ENCODE measurements at places on chromosomes 11 and 22.
A peak's percentile ranks its signal among the peaks of the same experiment; 100 is the strongest.

DNA sequence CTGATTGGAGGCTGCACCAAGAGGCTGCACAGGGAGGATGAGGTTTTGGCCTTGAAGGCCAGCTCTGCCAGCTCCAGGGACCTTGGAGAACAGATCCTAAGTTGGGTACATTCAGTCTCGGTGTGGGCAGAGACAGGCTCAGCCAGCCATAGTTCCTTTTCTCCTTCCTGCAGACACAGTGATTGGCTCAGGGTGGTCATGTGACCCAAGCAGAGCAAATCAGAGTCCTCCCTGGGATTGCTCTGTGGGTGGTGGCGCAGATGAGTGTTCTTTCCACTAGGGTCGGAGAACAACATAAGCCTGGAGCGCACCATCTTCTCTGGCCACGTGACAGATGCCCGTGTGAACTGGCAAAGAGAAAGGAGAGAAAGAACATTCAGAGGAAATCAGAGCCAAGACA, 47.1 kb upstream of the CCND1 start:
- peak; percentile 10 for DNase-seq

- no peak for DNase-seq
Observed at GRCh38 chr11:96412761-96413381, 23.1 kb downstream of the JRKL start.

DNA sequence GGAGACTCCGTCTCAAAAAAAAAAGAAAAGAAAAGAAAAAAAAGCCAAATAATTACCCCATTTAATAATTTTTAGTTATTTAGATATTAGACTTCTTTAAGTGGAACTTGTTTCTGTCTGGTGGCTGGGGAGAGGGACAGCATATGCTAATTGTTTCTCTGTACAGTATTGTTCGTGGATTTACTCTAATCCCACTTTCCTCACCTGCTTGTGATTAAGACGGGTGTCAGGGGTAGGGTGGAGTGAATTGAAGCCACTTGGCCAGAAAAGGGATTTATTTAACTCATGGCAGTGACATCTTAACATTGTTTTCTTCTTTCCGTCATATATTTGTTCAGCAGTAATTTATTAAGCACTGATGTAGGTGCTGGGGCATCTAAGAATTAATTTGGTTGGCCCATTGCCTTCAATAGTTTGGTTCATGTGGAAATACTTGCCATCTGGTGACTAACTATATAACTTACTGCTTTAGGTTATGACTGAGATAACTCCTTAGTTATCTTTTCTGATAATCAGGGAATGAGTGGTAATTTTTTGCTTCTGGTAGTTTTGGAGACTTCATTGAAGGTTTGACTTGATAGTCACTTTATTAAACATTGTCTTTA, 4.6 kb downstream of the TNRC6B start:
- no peak for DNase-seq

DNA sequence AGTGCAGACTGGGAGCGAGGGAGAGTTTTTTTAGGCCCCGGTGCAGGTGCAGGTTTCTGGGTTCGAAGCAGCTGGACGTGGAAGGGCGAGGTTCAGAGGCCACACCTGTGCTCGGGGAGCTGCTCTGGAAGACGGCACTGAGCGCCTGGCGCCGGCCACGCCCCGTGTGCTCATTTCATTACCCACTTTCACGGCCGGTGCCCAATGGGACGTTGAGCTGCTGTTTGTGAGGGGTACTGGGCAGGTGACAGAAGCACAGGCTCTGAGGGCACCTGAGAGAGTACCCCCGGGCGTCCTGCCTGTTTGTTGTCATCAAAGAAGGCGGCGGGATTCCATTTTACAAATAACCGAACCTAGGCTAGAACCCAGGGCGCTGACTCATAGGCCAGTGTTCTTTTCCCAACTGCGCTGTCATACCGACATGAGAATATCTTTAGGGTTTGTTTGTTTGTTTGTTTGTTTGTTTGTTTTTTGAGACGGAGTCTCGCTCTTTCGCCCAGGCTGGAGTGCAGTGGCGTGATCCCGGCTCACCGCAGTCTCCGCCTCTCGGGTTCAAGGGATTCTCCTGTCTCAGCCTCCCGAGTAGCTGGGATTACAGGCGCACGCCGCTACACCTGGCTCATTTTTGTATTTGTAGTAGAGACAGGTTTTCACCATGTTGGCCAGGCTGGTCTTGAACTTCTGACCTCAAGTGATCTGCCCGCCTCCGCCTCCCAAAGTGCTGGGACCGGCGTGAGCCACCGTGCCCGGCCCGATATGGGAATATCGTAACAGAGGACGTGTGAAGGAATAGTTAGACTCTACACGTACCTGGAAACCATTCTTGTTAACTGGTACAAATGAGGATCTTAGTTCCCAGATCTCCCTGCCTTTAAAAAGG, 16.6 kb upstream of the SPTBN2 start:
- DNase-seq, result peak; percentile 21

DNA sequence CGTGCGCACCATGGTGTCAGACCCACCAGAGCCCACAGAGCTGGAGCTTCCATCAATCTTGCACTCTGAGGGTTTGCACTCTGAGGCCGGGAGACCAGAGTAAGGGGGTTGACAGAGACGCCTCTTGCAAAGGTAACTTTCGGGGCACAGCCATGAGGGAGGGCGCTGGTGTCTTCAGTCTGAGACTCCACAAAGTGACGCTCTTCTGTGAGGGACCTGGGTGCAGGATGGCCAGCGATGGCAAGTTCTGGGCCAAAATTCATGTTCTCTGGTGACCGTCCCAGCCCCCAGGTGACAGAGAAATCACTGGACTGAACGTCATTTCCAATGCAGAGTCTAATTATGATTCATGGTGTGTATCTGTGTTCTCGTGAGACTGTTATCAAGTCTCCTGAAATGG, 1395.2 kb downstream of the TBC1D22A start:
- no peak for DNase-seq

- DNase-seq, result no peak
Observed at GRCh38 chr11:69200331-69201065, 44.8 kb downstream of the SMIM38 start.

DNA sequence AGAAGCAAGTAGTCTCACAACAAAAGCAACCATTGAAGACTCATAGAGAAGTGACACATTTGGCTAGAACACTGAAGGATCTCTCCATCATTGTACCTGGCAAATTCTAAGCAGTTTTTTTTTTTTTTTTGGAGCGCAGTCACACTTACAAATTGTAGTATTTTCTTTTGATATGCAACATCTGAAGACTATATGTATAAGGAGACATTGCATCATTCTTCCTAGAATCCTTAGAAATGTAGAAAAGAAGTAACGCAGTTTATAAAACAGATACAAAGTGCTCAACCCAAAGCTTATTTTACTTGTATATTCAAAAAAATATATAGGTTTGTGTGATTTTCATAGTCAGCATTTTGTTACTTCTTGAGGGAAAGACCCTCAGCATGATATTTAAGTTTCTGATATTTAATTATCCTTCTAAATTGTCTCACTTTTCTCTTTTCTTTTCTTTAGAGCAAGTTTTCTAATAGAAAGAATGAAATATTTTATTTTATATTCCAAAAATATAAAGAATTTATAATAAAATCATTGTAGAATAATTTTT, 20.0 kb downstream of the KDM4D start:
- DNase-seq, result no peak

- DNase-seq, result peak; percentile 97
Observed at GRCh38 chr22:23215294-23216241, 35.3 kb downstream of the BCR start.

- no peak for DNase-seq
Observed at GRCh38 chr11:99098751-99099150, 78.0 kb downstream of the CNTN5 start.

GRCh38 chr22:37169947-37170688, 17.9 kb downstream of the C1QTNF6 start:
- no peak for DNase-seq
